Activated CD8-positive, alpha-beta memory T cell treated with anti-CD3 and anti-CD28 coated beads for 24 hours (primary cell): ENCODE measurements at places on chromosomes 4 and X.

DNA sequence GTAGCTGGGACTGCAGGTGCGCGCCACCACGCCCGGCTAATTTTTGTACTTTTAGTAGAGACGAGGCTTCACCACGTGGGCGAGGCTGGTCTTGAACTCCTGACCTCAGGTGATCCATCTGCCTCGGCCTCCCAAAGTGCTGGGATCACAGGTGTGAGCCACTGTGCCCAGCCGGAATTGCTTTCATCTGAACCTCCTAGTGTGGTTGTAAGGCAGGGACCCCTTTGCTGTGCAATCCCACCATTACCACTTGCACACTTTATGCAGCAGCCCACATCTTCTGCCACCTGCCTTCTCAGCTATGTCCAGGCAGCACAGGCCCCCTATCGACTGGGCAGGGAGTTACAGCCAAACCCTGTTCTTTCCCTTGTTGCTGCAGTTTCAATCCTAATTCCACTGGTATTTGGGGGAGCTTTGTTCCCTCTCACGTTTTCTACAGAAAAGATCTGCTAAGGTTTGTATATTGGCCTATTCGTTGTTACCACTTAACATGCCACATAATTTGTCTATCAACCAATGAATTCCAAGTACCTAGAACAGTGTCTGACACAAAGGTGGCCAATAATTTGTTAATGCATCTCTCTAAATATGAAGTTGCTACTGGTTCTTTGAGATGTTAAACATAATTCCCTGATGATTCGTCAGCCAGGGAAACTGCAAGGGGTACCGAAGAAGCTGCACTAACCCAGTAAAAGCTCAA lies 6.5 kb downstream of the RPL39 start:
- DNase-seq, result peak; percentile 70

GRCh38 chrX:68918202-68918601 lies 89.4 kb downstream of the EFNB1 start:
- no peak for DNase-seq

GRCh38 chr4:128565565-128566186 lies 243.8 kb upstream of the JADE1 start:
- no peak for DNase-seq

- no peak for DNase-seq
These were observed 65.7 kb upstream of the BEND2 start for GRCh38 chrX:18286322-18286831.

DNA sequence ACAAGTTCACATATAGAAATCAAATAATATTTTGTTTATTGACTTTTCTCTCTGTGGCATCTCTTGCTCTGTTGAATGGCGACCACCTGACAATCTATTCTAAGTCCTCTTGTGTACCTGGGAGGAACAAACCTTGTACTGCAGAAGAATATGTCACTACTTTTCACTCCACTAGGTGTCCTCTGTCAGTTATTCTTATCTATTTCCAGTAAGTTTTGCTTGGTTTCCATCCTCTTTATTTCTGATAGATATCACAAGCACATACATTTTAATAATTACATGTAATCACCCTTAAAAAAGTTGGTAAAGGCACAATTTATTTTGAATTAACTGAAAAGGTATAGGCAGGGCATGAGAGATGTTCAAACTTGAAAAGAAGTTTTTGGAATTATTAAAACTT lies 238.4 kb downstream of the SNCA start:
- DNase-seq, result no peak

DNA sequence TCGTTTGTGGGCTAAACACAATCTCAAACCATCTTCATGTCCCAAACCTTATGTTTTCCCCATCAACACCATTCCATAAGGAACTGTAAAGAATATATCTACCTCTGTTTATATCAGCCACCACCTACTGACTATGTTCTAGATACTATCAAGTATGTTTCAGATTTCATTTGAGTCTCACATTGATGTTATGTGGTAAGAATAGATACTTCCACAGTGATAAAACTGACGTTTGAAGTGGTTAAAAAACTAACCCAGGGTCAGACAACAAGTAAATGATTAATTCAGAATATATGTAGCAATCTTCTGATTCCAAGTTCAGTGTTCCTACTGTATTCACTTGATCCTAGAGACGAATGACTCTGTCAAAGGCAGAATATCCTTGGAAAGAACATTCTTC lies 156.8 kb upstream of the RASGEF1B start:
- no peak for DNase-seq

DNA sequence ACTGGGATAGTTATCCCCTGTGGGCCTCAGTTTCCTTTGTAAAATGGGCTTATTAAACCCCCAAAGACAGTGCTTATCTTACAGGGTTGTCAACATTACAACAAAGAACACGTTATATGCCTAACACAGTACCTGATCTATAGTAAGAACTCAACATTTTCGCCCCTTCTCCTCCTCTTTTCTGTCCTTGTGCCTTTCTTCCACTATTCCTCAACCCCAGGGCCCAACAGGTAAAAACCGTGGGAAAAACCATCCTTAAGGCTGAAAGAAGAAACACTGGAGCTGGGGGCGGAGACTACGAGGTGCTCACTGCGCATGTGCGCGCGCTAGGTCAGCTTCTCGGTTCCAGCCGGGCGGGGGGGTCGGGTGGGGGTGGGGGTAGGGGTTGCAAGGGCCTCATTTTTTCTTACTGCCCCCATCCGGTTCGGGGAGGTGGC lies 426 bp upstream of the XIAP start:
- no peak for DNase-seq

DNA sequence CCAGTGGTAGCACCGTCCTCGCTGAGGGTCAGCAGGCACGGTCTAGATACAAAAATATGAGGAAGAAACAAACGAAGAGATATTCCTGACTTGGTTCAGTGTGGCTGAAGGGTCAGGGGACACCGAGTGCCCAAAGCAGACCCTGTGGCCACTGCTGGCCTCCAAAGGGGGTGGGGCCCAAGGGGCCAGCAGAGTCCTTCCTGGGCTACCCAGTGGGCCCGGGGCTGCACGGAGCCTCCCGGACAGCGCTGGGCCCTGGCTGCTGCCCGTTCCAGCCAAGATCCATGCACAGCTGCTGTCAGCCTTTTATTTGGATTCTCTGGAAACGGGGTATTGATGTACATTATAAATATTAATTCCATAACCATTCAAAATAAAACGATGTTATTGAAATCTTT lies 20.4 kb downstream of the NELFA start:
- DNase-seq, result no peak

DNA sequence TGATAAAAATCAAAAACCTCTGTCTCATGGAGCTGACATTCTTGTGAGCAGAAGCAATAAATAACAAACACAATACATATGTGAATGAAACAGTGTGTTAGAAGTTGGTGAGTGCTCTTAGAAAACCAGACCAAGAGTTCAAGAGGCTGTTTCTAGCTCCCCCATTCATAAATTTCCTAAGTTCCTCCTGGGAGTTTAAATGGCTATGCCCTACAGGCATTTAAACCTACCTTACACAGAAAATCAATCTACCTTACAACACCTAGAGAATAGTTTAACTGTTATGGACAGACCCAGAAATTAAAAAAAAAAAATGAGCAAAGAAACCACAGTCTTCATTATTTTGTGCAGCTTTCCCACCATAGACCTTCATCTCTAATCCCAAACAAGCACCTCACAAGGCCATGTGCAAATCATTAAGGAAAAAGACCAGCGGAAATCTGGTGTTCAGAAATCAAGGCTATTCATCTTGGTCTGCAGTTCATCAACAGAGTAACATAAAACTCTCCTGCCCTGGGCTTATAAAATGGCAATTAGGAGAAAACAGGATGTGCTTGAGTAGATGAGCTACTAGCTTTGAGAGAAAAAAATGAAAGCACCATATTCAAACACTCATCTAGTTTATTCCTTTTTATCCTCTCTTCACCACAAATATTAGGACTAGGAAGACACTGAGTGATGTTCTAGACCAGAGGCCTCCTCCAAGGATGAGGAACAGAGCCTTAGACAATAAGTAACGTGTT lies 147.2 kb downstream of the SHROOM3 start:
- DNase-seq, result no peak

- no peak for DNase-seq
These were observed 199.0 kb upstream of the DDX53 start for GRCh38 chrX:22800806-22801205.

DNA sequence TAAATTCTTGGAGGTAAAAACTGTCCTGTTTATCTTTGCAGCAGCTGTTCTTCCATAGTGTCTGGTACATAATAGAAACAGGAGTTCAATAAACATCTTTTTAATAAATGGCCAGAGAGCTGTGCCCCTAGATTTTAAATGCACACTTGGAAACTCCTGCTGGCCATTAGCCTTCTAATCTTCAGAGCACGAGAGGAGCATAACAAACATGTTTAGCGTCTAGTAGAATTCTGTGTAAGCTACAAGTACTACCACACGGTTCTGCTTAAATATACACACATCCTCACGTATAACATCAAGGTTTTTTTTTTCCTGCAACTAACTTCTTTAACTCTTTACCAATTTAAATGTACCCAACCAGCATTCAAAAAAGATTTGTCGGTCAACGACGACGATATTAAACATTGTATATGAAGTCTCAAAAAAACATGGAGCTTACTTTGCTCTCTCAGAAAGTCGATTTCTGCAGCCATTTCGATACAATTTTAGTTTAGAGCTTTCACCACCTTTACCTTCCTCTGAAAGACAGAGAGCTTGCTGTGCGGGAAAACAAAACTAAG lies 628 bp downstream of the SCLT1 start:
- DNase-seq, result no peak

DNA sequence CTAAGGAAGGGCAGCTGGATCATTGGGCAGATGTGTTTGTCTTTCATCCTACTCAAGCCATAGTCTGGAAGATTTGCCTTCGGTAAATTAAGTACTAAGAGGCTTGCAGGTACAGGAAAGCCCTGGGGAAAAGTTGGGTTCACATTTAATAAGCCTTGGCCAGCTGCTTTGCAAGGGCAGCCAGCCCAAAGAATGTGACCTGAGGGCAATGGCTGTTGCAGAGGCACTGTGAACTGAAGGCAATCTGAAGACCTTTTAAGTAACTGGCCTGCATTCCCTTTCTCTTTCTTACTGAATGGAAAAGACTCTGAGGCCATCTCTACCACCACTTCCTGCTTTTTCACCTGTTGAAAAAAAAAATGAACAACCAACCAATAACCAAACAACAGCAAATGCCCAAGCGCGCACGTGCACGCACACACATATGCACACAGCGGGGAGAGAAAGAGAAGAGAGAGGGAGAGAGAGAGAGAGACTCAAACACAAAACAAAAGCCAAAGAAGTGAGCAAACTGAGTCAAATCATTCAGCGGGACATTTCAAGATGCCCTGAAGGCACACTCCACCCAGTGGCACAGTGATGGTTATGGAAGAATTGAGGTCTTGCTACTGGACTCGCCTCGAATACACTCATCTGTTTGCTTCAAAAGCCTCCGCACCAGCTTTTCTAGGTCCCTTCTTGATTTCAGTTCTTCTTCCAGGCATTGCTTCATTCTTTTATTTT lies 19.6 kb downstream of the CD40LG start:
- no peak for DNase-seq

DNA sequence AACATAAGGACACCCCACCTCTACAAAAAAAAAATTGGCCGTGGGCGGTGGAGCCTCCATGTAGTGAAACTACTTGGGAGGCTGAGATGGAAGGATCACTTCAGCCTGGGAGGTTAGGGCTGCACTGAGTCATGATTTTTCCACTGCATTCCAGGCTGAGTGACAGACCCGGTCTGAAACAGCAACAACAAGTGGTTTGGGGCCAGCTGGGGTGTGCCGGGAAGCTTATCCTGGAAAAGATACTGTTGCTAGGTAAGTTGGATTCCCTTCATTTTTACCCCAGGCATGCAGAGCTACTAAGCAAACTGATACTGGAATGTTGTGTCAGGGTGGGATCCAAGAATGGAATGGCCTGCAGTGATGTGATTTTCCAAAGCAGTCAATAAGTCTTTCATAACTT lies 57.0 kb downstream of the XAGE2 start:
- DNase-seq, result no peak

- no peak for DNase-seq
These were observed 321.9 kb upstream of the PRPS2 start for GRCh38 chrX:12469296-12469695.
